ENCODE measurements at places on chromosomes 7 and 10. TPM values are rescaled to one million over a fixed set of nuclear protein-coding genes. Genes with fewer than 3 reads are reported as not detected.

Gene LOXL4
- total RNA-seq, result 57.2 TPM

Gene MMRN2
- total RNA-seq, result 9.8 TPM

Gene ACSM6
- not detected for total RNA-seq

Gene PRXL2A
- total RNA-seq, result 13.0 TPM

Gene DMBT1
- total RNA-seq, result not detected

Gene KIAA1217
- 3.5 TPM for total RNA-seq

Gene CDNF
- total RNA-seq, result 0.86 TPM

Gene GPR37
- total RNA-seq, result 1.4 TPM

Gene LARP4B
- total RNA-seq, result 24.5 TPM

Gene MYO1G
- total RNA-seq, result under 0.01 TPM

Gene INA
- total RNA-seq, result 1.7 TPM

Gene PITX3
- total RNA-seq, result not detected

Gene ADAMTS14
- 0.18 TPM for total RNA-seq

Gene GSAP
- 10.4 TPM for total RNA-seq

Gene CH25H
- not detected for total RNA-seq

Gene NME8
- total RNA-seq, result not detected
